Right atrium auricular region (tissue), 2 donors: ENCODE measurements at places on chromosomes 2 and 18. TPM values are rescaled to one million over a fixed set of nuclear protein-coding genes. Genes with fewer than 3 reads are reported as not detected.

Gene UGT1A3
- not detected for total RNA-seq

DNA sequence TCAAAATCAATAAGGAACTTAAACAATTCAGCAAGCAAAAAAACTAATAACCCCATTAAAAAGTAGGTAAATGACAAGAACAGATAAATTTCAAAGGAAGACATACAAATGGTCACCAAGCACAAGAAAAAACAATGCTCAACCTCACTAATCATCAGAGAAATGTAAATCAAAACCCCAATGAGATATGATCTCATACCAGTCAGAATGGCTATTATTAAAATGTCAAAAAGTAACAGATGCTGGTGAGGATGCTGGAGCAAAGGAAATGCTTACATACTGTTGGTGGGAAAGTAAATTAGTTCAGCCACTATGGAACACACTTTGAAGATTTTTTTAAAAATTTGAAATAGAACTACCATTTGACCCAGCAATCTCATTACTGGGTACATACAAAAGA lies 538.0 kb downstream of the TMX3 start:
- no peaks in the 10 kb centered on the region for H3K36me3 ChIP-seq
- no peak for DNase-seq
- H3K27me3 ChIP-seq = no peaks in the 10 kb centered on the region

DNA sequence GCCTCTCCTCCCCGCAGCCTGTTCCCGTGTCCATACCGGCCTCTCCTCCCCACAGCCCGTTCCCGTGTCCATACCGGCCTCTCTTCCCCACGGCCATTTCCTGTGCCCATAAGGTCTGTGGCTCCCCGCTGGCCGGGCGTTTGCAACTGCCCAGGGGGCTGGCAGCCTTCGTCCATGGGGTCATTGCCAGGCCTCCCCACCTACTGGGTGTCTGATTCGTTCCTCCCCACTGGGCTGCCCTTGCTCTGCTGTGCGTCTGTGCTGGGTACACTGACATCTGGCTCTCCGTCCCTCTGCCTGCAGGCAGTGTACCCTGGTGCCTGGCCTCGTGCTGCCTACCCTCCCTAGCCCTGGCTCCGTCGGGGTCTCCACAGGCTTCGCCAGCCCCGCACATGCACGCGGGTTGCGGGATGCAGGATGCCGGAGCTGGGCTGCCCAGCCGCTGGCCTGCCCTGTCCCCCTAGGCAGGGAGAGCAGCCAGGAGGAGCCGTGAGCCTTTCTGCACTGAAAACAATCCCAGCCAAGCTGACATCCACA lies 67.8 kb downstream of the NFATC1 start:
- peaks cover 41% of the 10 kb centered on the region for H3K4me1 ChIP-seq
- H3K4me3 ChIP-seq = no peak overlapping the region
- no peaks in the 10 kb centered on the region for H3K27me3 ChIP-seq
- peaks cover 34% of the 10 kb centered on the region for H3K36me3 ChIP-seq
- H3K27ac ChIP-seq = no peak overlapping the region

GRCh38 chr2:68158134-68158447 lies 403 bp downstream of the PNO1 start:
- H3K4me1 ChIP-seq = peaks cover 36% of the 10 kb centered on the region
- H3K27ac ChIP-seq = peak overlapping the region; percentile 89
- H3K27me3 ChIP-seq = no peaks in the 10 kb centered on the region
- peak overlapping the region; percentile 74 for H3K4me3 ChIP-seq

Gene CREG2
- total RNA-seq = not detected

Gene ALLC
- total RNA-seq = not detected

Gene FIGN
- total RNA-seq = 9.8 TPM

- H3K4me1 ChIP-seq = no peaks in the 10 kb centered on the region
- no peaks in the 10 kb centered on the region for H3K27me3 ChIP-seq
- H3K27ac ChIP-seq = no peak overlapping the region
- DNase-seq = no peak
- no peak overlapping the region for H3K4me3 ChIP-seq
- H3K36me3 ChIP-seq = no peaks in the 10 kb centered on the region
These were observed 28.4 kb downstream of the FBXO48 start for GRCh38 chr2:68438455-68439303.

Gene REG3G
- total RNA-seq = not detected

- H3K4me3 ChIP-seq = no peak overlapping the region
- DNase-seq = no peak
- no peaks in the 10 kb centered on the region for H3K27me3 ChIP-seq
- H3K27ac ChIP-seq = no peak overlapping the region
- no peaks in the 10 kb centered on the region for H3K36me3 ChIP-seq
These were observed 572.7 kb upstream of the SALL3 start for GRCh38 chr18:78406743-78407465.

Gene ANKRD53
- total RNA-seq = 1.7 TPM

Gene CYP27C1
- total RNA-seq = 0.24 TPM

- H3K27me3 ChIP-seq = no peaks in the 10 kb centered on the region
- H3K4me3 ChIP-seq = no peak overlapping the region
- H3K36me3 ChIP-seq = no peaks in the 10 kb centered on the region
- DNase-seq = no peak
- H3K27ac ChIP-seq = no peak overlapping the region
- peaks cover 15% of the 10 kb centered on the region for H3K4me1 ChIP-seq
These were observed 43.4 kb downstream of the CABLES1 start for GRCh38 chr18:23178661-23179081.
